Natural killer cell (primary cell): ENCODE measurements at places on chromosomes 1 and 21. TPM values are rescaled to one million over a fixed set of nuclear protein-coding genes. Genes with fewer than 3 reads are reported as not detected.

The PGLYRP3 gene
- not detected for total RNA-seq

The PLEKHN1 gene
- total RNA-seq, result 1.3 TPM

The OPTC gene
- not detected for total RNA-seq

The VCAM1 gene
- 0.15 TPM for total RNA-seq

The IRF2BP2 gene
- total RNA-seq, result 266 TPM

The HAO2 gene
- not detected for total RNA-seq

The PLPPR4 gene
- total RNA-seq, result 0.05 TPM

The GBP6 gene
- total RNA-seq, result 0.23 TPM

The PLA2G2E gene
- not detected for total RNA-seq

DNA sequence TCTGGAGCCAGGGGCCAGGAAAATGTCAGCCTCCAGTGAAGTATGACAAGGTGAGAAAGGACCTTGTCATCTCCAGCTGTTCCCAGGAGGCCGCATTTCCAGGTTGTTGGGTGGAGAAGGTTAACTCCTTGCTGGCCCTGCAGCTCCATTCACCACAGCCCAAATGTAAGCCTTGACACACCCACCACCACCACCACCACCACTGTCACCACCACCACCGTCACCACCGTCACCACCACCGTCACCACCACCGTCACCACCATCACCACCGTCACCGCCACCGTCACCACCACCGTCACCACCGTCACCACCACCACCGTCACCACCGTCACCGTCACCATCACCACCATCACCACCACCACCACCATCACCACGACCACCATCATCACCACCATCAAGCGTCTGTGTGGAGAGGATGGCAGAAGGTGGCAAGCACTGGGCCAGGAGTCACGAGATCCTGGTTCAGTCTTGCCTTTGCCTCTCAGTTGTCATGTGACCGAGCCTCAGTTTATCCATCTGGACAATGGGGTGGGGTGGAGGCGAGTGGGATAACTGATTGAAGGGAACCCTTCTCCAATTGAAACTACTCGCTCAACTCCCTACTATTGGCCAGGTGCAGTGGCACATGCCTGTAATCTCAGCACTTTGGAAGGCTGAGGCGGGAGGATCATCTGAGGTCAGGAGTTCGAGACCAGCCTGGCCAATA, 21.2 kb upstream of the FAM131C start:
- DNase-seq, result no peak

- no peak for DNase-seq
Measured at GRCh38 chr1:174465855-174466254, 18.1 kb downstream of the GPR52 start.

DNA sequence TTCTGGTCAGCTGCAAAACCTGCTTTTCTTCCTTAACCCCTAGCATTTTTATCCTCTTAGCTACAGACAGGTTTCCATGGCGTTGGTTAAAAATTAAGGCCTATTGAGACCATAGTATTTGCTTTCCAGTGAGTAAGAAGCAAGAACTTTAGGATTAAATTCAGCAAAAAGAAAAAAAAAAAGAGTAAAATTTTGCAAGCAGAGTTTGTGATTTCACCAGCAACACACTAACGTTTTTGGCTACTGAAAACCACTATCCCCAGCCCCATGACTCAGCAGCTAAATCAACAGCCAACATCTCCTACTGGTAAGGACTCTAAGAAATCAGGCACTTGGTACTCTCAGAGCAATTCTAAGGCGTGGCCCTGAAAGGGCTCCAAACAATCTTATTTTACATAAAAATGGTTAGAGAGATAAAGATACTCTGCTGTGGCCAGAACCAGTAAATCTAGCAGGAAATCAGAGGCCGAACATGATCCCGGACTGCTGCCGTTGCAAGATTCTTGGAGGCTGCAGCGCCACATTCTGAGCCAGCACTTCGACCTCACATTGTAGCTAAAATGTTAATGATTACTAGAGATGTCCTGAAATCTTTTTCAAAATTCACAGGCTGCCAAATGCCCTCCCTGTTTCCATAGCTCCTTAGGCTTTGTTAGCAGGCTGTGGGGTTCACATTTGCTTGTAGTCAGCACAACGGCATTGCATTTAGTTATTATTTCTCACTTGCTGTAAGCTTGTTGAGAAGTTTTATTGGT, 1.6 kb upstream of the ENO1 start:
- DNase-seq, result peak; percentile 39

DNA sequence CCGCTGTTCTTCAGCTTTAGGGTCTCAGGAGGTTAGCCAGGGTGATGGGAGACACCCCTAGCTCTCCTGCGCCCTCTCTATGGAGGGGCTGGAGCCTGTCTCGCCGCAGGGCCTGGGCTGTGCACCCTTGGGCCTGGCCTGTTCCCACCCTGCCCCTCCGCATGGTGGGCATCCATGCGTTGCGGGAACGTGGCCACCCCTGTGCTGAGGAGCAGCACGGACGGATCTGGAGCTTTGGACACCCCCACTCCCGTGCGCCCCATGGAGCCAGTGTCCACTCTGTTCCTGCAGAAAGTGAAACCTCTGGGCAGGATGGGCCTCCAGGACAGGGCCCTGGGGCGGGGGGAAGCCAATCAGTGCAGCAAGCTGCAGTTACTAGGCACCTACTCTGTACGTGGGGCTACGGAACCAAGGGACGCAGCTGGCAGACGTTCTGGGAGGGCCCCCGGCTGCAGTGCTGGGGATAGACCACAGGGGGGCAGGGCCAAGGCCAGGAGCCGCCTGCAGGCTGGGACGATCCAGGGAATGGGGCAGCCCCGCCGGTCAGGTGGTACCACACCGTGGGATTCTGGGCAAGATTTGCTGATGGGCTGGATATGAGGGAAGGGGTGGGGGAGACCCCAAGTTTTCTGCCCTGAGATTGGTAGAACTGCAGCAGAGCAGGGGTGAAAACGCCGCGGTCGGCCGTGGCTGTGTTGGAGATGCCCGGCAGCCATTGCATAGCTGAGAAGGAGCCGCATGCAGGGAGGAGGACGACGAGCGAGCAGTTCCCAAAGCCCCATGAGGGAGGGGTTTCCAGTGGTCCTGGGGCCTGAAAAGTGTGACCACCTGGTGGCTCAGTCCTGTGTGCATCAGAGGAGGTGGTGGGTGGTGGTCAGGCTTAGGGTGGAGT, 43.3 kb downstream of the TP73 start:
- DNase-seq, result no peak

DNA sequence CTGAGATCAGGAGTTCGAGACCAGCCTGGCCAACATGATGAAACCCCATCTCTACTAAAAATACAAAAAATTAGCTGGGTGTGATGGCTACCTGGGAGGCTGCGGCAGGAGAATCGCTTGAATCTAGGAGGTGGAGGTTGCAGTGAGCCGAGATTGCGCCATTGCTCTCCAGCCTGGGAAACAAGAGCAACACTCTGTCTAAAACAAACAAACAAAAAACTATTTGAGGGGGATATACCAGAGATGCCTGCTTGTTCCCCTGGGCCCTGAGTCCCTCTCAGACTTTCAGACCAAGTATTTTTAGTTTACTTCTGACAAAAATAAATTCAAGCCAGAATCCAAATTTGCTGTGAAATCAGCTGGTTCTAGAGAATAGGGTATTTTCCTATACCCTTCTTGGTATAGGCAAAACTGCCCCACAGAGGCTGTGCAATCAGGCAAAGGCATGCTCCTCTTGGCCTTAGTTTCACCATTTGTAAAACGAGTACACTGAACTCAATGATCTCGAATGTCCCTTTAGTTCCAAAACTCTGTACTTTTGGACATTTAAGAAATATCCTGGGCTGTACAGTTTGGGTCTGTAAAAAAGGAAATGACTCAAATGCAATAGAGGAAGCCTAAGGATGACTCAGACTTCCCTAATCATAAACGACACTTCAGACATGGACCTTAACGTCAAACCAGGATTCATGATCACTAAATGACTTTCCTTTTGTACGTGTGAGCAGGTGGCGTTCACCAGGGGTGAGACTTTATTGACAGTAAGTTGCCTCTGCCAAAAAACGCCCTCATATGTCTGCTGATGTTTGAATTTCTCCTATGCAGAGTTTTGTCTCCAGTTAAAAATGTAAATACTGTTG, 16.1 kb downstream of the ENSA start:
- peak; percentile 81 for DNase-seq

DNA sequence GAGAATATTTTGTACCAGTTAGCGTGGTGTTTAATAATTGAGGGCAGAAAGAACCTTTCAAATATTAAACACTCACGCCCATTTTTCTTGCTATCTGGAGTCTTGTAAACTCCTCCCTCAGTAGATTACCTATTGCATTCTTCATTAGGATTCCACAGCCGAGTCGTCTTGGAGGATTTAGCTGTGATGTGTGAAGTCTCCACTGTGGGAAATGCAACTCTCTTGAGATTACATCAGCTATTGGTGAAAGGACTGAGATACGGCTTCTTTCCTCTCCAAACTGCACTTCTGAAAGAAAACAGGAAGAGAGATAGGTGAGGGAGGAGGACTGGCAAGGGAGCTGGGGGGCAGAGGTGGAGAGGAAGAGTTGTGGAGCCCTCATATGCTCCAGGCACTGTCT, 36.1 kb downstream of the ACTA1 start:
- DNase-seq, result no peak

- DNase-seq, result no peak
Measured at GRCh38 chr1:25544819-25545218, 1.4 kb downstream of the LDLRAP1 start.

- no peak for DNase-seq
Measured at GRCh38 chr1:34086561-34086960, 78.5 kb downstream of the CSMD2 start.
